Neural progenitor cell (in vitro differentiated cells): ENCODE measurements at places on chromosomes 11 and 22.

GRCh38 chr22:49115197-49115596 is 712.5 kb downstream of the BRD1 start:
- no peak for DNase-seq

DNA sequence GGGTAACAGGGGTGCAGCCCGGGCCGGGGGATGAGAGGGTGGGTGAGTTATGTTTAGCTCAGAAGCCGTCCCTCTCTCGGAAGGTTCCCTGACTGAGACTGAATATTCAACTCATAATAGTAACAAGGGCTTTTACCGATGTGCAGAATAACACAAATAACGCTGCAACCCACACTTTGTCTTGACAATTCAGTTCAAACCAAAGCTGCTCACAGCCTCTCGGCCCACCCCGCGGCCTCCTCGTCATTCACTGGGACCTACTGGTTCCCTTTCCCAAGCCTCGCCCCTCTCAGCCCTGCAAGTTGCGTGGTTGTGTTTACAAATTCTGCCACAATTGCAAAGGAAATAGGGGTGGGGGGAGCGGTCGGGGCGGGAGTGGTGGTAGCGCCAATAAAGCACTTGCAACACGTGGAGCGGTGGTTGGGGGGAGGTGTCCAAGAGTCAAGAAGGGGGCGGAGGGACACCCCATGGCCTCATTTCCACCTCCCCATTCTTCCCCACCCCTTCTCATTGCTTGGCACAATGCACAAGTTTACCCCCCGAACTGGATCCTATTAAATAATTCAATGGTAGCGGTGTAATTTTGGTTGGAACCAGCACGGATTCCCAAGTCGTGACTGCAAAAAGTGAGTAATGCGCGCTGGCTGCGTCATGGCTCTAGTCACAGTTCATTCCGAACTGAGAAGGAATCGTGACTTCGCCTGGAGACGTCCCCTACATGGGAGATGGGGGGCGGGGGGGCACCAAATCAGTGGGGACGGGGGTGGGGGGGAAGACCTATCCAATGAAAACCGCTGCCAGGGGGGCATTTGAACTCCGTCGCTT is 102.0 kb upstream of the HSD17B12 start:
- no peak for DNase-seq

DNA sequence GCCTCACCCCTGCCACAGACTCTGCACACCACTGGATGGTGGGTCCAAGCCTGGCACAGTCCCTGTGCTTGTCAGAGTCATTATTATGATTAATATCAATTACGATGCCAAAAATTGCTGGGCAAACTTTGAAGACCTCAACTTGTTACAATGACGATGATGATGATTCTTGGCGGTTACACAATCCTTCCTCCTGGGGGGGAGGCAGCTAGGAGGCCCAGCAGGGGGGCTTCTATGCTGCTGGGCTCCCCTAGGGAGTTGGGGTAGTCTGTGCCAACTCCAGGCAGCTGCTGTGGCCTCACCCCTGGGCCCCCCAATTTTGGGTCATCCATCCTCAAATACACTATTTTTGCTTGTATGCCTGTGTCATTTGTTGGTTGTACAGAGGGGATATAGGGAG is 12.0 kb downstream of the SLC35E4 start:
- no peak for DNase-seq

DNA sequence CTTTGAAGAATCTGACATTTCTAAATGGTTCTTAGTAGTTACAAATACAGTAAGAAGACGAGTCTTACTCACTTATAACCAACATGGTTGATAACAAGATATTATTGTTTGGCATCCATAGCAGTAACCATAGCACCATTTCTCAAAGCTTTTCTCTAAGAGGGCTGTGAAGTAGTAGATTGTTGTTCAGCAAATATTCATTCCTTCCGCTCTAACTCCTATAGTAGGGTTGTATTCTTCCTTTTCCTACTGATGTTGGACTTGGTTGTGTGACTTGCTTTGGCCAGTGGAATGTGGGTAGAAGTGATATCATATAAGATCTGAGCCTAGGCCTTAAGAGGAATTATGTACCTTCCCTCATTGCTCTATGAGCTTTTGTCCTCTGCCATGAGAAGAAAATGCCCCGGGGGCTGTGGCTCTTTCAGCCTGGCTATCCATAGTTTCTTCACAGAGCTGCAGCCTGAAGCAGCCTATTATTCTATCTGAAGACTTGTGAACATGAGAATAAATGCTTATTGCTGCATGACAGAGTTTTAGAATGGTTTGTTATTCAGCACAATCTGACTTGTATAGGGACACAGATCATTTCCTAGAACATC is 28.9 kb upstream of the ZBED5 start:
- DNase-seq = no peak

DNA sequence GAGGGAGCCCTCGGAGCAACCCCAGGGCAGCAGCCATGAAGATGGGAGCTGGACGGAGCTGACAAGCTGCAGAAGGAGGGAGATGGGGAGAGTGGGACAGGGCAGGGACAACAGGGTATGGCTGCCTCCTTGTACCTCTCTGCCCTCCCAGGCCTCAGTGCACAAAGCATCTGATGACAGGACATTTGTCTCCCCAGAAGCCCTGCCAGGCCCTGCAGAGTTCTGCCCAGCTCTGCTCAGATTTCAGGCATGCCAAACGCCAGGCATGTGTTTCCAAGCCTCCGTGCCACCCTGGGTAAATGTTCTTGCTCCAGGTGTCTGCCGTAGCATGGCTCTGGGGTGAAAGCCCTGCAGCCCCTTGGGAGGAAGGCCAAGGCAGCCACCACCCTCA is 1.1 kb upstream of the IFITM10 start:
- DNase-seq = no peak

DNA sequence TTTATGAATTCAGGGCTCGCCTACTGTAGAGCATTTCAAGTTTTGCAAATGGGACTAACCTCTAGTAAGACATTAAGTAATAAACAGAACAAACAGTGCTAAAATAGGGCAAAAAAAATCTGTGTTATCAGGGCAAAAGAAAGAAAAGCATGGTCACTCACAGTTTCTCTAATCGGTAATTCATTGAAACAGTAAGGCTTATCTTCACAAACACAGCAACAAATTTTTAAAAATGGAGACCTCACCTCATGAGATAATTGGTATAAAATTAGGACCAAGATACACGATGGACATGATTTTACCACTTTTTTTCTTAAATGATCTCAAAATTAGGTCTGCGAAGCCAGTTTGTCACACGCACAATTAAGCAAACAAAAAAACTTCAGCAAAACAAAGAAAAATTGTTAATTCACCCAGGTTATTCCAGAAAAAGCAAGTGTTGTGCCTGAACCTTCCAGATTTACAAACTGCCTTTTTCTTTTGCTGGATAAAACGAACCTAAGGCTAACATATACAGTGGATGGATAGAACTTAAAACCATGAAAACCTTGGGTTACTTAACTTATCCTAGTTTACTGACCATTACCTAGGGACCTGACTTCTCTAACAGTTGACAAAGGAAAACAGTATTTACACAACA is 1.4 kb downstream of the TMEM123 start:
- DNase-seq = no peak

GRCh38 chr11:134170919-134171281 is 52.9 kb downstream of the NCAPD3 start:
- no peak for DNase-seq

DNA sequence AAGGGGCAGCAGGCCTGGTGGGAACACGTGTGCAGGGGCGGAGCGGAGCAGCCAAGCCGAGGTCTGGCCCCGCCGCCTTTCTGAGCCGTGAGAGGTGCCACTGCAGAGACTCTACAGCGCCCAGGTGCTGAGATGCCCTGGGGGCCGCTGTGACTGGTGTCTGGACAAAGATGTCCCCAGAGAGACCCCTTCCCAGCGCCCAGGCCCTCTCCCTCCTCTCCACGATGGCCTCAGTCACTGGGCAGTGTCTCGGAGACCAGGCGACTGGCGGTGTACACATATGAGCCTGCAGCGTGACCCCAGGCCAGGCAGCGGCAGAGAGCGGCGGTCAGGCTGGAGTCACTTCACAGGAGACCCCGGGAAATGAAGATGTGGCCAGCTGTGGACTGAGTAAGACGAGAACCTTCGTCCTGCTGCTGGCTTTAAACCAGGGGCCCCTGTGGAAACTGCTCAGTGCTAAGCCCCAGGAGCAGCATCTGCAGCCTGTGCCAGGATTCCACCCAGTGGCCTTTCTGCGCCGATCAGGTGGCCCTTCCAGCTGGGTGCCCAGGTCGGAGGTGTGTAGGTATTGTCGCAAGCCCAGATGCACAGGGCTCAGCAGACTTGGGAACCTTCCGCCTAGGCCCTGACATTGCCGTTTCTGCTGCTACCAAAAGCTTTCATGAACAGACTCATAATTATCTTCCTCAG is 34.7 kb downstream of the MOB2 start:
- no peak for DNase-seq

GRCh38 chr11:72391638-72392423 is 42.5 kb downstream of the CLPB start:
- no peak for DNase-seq

DNA sequence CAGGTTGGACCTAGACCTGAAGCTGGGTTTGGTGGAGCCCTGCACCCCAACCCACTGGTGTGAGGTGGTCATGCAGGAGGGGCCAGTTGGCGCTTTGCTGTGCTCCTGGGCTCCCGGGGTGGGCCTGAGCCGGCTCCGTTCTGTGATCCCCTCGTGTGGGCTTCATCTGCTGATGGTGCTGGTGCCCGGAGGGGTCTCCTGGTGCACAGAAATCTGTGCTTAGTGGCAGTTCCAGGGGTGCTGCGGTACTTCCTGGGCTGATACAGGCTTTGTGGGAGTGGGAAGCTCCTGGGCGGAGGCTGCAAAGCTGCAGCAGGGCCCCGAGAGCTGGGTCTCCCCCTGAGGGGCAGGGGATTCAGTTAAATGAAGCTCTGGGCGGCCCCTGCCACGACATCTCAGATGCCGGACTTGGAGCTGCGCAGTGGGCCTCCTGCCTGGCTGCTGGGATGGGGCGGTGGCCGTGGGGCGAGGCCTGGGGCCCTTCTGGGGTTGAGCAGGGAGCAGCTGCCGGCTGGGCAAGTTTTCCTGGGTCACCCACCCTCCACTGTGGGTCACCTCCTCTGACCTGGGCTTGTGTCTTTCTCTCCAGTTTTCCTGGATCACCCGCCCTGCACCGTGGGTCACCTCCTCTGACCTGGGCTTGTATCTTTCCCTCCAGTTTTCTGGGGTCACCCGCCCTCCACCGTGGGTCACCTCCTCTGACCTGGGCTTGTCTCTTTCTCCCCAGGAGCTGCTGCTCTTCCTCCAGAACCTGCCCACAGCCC is 410.5 kb downstream of the TBC1D22A start:
- DNase-seq = no peak

GRCh38 chr22:21736084-21736642 is 569 bp upstream of the YPEL1 start:
- no peak for DNase-seq

GRCh38 chr22:41831828-41832552 is 915 bp upstream of the SREBF2 start:
- DNase-seq = no peak

- DNase-seq = no peak
Observed at GRCh38 chr11:65277631-65278277, 16.0 kb downstream of the POLA2 start.
